Renal pelvis (tissue), 12 donors: ENCODE measurements at places on chromosomes 6 and 20.

- no peak for DNase-seq
Measured at GRCh38 chr20:3382836-3383235, 24.6 kb downstream of the DNAAF9 start.

GRCh38 chr6:36197739-36198221 lies 1.2 kb downstream of the BRPF3 start:
- DNase-seq, result no peak

- DNase-seq, result no peak
Measured at GRCh38 chr20:12014276-12014675, 96.6 kb downstream of the BTBD3 start.

DNA sequence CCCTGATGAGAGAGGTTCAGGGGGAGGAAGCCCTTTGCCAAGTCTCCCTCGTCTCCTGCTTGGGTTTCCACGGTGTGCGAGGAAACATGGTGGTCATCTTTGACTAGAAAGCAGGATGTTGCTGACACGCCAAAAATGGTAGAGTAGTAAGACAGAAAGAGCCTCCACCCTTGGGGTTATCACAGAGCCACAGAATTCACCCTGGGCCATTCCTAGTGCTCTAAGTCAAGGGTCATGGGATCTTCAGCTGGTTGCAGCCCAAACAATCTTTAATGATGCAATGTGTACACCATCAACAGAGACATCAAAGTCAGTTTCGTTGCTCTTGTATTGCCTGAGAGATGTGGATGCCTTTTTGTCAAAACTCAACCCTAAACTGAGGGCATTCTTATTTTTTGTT lies 201.9 kb downstream of the LY86 start:
- DNase-seq, result no peak

- DNase-seq, result no peak
Measured at GRCh38 chr6:79307321-79308036, 73.0 kb upstream of the HMGN3 start.

GRCh38 chr6:117449549-117450439 lies 24.1 kb upstream of the ROS1 start:
- DNase-seq, result peak; percentile 80

DNA sequence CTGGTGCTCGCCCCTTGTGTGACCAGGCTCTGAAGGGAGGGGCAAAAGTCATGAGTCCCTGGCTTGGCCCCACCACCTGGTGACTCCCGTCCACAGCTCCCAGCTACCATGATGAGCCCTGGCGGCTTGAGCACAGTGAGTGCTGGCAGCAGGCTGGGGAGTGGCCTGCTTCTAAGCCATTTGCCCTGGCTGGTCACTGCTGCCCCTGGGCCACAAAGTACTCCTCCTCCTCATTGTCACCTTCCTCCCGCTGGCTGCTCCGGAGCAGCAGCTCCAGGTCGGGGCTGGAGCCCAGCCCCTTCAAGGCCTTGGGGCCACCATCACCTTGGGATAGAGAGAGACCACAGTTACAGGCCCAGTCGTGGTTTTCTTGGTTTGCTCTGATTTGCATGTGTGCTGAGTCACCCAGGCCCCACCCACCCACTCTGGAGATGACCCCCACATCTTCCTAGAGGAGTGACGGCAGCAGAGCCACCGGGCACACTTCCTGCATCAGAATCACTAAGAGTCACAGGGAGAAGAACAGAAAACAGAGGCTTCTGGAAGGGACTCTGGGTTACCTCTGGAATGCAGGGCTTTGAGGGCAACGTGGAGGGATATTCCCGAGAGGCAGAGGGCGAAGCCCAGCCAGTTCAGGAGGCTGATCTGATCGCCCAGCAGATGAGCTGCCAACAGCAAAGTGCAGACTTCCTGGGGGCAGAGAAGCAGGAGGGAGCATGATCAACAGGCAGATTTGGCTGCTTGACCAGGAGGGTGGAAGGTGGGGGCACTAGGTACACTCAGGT lies 42.1 kb upstream of the CDH22 start:
- no peak for DNase-seq
